CD4-positive, alpha-beta T cell treated with Interleukin-15 for 4 hours (primary cell): ENCODE measurements at places on chromosomes 6 and 20.
A peak's percentile ranks its signal among the peaks of the same experiment; 100 is the strongest.

DNA sequence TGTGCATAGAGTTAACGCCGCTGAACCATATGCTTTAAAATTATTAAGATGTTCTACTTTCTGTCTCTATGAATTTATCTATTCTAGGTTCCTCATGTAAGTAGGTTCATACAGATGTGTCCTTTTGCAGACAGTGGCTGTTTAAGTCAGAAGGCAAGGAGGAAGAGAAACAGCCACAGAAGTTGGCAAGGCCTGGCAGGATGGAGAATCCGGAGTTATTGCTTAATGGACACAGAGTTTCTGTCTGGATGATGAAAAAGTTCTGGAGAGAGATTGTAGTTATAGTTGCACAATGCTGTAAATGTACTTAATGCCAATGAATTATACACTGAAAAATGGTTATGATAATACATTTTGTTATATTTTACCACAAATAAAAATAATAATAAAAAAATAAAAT, 283.6 kb upstream of the CNR1 start:
- DNase-seq, result no peak

DNA sequence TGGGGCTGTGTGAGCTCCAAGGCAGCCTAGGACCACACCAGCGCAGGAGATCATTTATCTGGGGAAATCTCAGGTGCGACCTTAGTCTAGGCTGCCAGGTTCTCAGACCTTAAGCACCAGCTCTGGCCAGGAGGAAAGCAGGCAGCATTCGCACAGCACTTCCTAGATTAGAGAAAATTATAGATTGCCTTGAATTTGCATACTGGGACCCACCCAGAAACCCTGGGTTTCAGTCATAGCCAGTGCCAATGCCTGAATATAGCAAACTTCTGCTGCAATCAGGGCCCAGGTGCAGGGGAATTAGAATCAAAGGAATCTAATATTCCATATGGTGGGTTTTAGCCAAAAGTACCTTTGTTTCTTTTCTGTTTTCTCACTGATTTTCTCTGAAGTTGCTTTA, 204.3 kb upstream of the CST7 start:
- DNase-seq, result no peak

DNA sequence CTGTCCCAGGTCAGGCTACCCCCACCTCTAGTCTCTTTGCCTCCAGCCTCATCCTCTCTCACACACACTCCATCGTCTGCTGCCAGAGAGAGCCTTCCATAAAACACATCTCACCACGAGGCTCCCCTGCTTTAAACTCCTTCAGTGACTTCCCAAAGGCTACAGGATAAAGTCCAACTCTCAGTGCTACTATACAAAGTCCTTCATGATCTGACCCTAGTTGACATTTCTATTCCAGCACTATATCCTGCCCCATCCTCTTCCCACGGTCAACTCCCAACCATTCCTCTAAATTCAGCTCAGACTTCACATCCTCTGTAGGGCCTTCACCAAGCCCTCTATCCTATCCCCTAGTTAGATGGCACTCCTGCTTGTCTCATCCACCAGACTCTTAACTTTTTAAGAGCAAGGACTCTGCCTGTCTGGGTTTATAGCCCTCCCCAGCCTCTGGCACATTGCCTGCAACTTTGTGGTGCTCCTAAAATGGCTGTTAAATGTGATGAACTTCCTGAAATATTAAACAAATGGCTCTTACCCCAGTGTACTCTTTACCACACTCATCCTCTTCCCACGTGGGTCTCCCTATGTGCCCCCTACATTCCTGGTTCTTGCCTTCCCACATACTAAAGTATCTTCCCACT, 36.1 kb downstream of the KIF16B start:
- DNase-seq, result no peak

DNA sequence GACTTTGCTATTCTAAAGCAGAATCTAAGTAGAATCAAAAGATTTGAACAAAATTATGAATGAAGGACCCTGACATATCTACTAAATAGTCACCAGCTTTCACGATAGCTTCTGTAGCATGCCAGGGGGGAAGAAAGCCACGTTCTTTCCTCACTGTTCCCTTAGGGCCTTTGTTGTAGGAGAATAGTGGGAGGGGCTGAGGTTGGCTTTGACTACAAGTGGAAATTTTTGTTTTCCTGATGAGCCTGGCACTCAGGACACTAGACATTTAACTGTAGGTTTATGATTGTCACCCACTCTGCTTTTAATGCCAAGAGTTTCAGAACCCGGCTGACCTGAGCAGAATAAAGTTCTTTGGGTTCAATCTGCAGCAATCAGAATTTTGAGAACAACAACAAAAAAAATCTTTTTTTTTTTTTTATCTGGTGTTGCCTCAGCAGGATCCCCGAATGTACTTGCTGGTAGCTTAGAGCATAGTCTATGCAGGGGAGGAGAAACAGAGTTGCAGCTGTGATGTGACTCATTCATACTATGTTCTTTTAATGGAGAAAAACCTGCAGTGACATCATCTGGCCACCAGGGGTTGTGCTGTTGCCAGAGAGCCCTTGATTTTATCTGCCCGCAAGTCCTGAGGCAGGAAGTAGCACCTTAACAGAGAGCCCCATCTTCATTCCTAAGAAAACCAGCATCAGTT, 38.5 kb downstream of the TPD52L1 start:
- DNase-seq, result peak; percentile 68

DNA sequence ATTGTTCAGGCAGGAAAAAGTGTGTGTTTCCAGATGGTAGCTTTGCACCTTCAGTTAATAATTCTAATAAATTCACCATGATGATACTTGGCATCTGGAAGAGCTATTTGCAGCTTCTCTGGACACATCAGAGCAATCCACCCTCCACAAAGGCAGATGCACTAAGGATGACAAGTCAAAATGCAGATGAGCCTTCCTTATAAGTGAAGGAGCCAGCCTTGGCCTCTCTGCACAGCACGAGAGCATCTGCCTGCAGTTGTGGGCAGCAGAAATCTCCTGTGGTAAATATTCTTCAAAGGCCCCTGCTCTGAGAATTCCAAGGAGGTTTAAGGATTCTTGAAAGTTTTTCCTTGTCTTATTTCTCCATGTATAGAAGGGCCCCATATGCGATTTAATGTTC, 6.9 kb upstream of the POM121L2 start:
- no peak for DNase-seq

DNA sequence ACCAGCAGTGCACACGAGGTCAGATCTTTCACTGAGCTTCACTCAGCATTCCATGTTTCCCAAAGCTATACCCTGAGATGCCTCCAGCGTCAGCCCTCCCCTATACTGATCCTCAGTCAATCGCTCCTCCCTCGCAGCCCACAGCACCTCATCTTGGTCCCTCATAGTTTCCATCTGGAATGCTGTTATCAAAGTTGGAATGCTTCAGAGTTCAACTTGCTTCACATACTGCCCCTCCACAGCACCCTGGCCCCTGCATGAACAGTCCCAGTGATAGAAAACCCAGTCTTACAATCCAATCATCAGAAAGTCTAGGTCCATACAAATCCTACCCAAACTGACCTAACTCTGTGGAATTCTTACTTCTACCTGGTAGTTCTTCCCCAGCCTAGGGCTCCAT, 20.0 kb downstream of the SPAG4 start:
- DNase-seq, result no peak

- DNase-seq, result no peak
Observed at GRCh38 chr6:55875400-55875799, at the start of gene BMP5. Gene BMP5, minus strand, starts transcription at chr6:55875590. Its CDS starts 725 bp downstream, at chr6:55874865.

- DNase-seq, result peak; percentile 32
Observed at GRCh38 chr20:62219992-62220665, at the start of gene HRH3. Gene HRH3, minus strand, starts transcription at chr20:62220278. Its CDS starts 308 bp downstream, at chr20:62219970.

DNA sequence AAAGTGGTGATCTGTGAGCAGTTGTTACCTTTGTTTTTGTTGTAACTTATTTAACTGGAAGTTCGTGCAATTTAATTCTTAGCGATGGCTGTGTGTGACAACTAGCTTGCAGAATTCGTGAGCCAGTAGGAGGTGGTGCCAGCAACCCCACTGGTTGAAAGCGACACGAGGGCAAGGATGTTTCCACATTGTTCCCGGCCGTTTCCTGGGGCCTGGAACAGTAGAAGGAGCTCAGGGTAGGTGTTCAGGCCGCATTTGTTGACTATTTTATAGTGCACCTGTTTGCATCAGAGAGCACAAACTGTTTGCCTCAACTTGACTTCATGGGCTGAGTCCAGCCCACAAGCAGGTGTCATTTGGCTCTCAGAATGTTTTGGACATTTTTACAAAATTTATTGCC, 112.1 kb upstream of the PTPN1 start:
- no peak for DNase-seq

- DNase-seq, result no peak
Observed at GRCh38 chr20:49775229-49775693, 37.4 kb upstream of the SLC9A8 start.

- DNase-seq, result no peak
Observed at GRCh38 chr6:125765944-125766343, 16.5 kb downstream of the HEY2 start.

GRCh38 chr6:170124150-170124549, 166.7 kb downstream of the DLL1 start:
- no peak for DNase-seq

DNA sequence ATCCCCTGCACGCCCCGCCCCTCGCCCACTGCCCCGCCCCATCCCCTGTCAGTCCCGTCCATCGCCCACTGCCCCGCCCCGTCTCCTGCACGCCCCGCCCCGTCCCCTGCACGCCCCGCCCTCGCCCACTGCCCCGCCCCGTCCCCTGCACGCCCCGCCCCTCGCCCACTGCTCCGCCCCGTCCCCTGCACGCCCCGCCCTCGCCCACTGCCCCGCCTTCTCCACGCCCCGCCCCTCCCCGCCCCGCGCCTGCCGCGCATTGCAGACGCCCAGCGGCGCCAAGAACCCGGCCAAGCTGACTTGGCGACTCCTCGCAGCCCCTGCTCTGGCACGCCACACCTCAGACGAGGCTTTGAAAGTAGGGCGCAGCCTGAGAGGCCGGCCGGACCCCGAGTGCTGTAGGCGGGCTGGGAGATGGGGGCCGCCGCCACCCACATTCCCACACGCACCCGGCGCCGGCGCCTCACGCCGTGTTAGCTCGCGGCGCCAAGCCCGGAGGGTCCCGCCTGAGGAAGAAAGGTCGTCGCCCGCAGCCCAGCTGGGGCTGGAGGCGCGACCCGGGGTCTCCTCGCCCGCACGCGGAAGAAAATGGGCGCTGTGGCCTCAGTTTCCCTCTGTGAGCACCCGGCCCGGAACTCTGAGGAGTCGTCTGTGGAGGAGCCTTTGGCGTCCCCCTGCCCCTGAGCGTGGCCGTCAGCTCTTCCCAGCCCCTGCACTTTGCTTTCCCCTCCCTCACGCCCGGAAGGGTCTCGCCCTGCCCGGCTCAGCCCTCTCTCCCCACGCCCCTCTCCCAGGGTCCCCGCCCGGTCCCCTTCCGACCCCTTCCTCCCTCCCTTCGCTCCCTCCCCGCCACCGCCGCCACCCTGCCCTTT, at the start of gene RAD21L1:
TSS of gene RAD21L1 (plus strand) at position 262 of the 872 bp plus-strand sequence. CDS start 2,410 bp downstream, outside the sequence.
- peak; percentile 74 for DNase-seq

DNA sequence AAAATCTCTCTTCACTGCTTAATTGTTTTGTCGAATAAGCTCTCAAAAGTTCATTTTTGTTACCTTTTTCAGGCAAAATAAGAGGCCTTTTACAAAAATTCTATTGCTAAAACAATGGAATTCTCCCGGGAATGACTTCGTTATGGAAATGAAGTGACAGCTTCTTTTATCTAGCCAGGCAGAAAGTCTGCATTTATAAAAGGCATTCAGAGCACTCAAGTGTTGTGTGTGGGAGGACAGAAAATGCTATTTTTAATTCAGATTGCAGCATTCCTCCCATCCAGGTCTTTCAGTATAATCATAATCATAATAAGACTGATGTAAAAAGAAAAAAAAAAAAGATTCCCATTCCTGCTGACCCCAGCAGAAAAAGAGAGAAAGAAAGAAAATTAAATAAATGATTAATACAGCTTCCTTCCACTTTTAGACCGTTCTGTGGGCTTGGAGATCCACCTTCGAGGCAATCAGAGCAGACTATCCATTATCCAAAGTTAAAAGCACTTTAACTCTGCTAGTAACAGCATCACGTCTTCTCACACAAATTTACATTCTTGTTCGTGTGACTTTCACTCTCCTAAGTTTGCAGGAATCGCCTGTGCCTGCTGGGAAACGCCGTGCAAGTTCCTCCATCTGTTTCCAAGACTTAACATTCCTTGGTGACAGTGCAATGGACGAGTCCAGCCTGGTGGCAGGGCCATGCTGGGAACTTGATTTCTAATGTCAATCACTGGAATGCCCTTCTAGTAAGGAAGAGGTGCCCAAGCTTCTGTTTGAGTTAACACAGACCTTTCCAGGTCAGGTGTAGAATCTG, 258.8 kb downstream of the GMPR start:
- DNase-seq, result no peak
